Naive B cell (primary cell): ENCODE measurements at places on chromosomes 6 and 20. TPM values are rescaled to one million over a fixed set of nuclear protein-coding genes. Genes with fewer than 3 reads are reported as not detected.

- DNase-seq: no peak
These were observed 3.5 kb upstream of the LAMP5 start for GRCh38 chr20:9510911-9511310.

DNA sequence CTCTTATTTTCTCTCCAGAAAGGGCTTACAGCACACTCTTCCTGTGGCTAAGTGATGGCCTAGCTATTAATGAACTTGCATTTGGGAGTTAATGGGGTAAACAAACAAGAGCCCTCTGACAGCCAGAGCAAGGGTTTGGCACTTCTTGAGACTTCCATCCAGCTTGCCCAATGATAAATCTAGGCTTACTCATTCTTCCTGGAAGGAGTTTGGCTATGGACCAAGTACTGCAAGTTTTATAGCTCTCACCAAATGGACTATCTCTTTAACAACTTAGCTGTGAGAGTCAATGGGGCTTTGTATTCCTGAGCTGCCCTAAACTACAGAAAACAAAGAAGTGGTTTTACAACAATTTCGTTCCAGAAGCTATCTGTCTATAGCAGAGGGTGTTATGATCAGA lies 16.7 kb upstream of the PI3 start:
- no peak for DNase-seq

GRCh38 chr20:7657569-7657968 lies 282.7 kb downstream of the HAO1 start:
- DNase-seq: no peak

- DNase-seq: no peak
These were observed 26.6 kb downstream of the NSFL1C start for GRCh38 chr20:1440024-1440423.

DNA sequence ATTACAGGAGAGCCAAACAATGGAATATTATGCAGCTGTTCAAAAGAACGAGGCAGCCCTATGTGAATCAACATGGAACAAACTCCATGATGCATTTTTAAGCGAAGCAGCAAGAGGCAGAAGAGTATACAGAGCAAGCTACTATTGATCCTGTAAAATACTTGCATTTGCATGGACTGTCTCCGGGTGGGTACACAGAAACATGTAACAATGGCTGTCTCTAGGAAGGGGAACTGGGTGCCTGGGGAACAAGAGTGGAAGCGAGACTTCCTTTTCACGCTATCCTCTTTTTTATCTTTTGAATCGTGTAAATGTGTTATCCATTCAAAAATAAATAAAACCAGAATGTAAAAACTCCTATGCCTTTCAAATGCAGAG lies 93.3 kb upstream of the SIRPA start:
- DNase-seq: no peak

Gene HCRTR2
- not detected for polyA plus RNA-seq

Gene TMEM200A
- polyA plus RNA-seq: not detected

Gene FRMD1
- polyA plus RNA-seq: not detected

Gene FAXC
- polyA plus RNA-seq: not detected

Gene TULP1
- polyA plus RNA-seq: not detected
